Renal cortex interstitium (tissue), 15 donors: ENCODE measurements at places on chromosomes 5 and 9.
A peak's percentile ranks its signal among the peaks of the same experiment; 100 is the strongest.

DNA sequence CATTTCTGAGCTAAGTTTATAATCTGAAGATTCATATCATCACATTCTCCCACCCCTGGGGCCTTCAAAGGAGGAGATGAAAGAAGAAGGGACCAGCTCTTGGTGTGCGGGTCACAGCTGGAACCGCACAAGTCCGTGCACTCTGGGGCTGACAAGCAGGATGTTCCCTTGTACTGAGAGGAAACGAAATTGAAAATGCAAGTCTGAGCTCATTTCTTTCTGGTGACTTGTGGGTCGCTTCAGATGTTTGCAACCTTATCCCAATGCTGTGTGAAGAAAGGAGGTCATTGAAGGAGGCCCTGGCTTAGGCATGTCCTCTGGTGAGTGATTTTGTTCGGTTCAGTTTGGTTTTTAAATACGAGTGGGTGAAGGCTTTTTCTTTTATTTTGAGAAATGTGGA, 59.6 kb downstream of the C9orf152 start:
- DNase-seq = no peak

- no peak for DNase-seq
Observed at GRCh38 chr5:133245191-133246052, 193.6 kb downstream of the HSPA4 start.

DNA sequence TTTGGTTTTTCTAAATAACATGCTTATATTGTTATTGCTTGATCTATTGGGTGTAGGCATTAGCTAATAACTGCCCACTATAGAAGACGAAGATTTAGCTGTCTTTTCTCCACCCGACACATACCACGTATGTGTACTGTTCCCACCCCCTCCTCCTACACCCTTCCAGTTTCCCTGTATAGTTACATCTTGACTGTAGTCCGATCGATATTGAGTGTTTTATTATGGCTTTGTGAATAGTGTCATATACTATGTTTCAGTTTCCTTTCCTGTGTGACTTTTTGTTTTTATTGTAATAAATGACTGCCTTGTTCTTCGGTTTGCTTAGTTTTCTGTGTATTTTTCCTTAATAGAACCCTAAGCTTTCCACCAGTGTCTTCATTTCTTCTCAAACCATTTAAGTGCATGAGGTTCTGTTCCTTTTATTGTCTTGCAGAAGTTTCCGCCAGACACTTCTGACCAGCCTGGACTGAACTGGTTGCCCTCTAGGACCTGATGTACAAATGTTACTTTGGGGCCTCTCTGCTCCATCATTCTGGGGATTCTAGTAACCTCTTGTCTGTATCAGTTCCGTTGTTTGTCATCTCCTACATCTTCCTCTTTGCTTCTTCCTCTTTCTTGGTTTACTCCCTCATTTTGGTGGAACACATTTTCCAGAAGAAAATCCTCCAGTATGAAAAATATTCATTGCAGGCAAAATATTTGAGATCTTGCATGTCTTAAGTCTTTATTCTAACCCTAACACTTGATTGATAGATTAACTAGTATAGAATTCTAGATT, 61.8 kb downstream of the PRKACG start:
- no peak for DNase-seq

DNA sequence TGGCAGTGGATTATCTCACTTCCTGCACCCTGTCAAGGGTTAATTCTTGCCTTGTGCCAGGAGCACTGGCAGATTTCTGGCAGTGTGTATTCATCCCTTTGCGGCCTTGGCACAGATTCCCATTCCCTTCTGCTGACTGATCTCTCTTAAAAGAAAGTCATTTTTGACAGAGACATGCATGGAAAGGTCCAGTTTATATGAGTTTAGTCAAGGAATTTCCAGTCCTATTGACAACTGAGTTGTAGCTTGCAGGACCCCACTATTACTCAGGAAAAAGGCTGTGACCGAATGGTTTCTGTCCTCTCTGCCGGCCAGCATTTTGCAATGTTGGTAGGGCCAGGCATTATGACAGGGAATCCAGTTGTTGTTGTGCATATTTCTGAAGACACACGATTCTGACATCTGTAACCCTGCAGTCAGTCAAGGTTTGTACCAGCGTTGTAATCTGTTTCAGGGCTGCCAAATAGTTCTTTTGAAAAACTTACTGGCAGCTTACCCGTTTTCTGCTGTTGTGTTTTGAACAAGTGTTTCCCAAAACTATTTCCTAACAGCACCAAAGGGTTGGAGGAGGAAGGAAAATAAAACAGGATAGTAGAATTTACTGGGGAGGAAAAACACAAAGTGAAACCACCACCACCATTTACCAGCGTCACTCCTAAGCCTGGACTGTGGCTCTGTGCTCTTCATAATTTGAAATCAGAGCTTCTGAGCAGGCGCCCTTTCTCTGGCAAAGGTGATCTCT, 243.4 kb upstream of the KLF4 start:
- DNase-seq = no peak

GRCh38 chr5:169712428-169712827, 75.4 kb downstream of the DOCK2 start:
- no peak for DNase-seq

GRCh38 chr9:131319486-131319885, 30.0 kb downstream of the PLPP7 start:
- no peak for DNase-seq

GRCh38 chr9:108869092-108869725, 7.1 kb downstream of the ACTL7A start:
- no peak for DNase-seq

GRCh38 chr9:105708405-105708804, 14.1 kb downstream of the TMEM38B start:
- no peak for DNase-seq

- DNase-seq = no peak
Observed at GRCh38 chr9:23615569-23615968, 210.5 kb downstream of the ELAVL2 start.

DNA sequence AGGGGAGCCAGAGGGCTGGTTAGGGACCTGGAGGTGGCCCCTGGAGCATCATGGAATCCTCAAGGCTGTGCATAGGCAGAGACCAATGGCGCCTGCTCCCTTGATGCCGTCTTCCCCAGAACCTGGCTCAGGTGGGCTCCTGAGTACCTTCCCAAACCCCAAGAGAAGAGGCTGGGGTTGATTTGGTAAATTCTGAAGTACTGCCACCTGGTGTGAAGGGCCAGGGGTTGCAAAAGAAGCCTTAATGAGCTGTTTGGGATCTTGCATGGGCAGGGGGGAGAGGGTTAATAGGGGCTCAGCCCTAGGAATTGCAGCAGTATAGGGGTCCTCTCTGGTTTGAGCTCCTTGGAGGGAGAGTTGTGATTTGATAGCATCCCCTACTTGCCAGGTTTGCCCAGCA, 52.1 kb downstream of the CYSTM1 start:
- no peak for DNase-seq

DNA sequence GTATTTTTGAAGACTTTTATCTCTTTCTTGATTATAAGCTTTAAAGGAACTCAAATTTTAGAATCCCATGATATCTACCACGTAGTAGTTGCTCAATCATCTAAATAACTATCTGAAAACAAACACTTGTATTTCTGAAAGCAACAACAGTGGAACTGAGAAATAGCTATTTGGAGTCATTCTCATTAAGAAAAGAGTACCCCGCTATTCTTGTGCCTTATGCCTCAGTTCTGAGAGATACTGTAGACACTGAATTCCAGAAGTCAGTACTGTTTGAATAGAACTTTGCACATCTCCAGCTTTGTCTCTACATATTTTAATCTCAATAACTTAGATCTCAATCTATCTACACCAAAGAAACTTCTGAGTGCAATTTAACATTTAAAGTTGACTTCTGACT, 11.4 kb downstream of the CHD1 start:
- no peak for DNase-seq

DNA sequence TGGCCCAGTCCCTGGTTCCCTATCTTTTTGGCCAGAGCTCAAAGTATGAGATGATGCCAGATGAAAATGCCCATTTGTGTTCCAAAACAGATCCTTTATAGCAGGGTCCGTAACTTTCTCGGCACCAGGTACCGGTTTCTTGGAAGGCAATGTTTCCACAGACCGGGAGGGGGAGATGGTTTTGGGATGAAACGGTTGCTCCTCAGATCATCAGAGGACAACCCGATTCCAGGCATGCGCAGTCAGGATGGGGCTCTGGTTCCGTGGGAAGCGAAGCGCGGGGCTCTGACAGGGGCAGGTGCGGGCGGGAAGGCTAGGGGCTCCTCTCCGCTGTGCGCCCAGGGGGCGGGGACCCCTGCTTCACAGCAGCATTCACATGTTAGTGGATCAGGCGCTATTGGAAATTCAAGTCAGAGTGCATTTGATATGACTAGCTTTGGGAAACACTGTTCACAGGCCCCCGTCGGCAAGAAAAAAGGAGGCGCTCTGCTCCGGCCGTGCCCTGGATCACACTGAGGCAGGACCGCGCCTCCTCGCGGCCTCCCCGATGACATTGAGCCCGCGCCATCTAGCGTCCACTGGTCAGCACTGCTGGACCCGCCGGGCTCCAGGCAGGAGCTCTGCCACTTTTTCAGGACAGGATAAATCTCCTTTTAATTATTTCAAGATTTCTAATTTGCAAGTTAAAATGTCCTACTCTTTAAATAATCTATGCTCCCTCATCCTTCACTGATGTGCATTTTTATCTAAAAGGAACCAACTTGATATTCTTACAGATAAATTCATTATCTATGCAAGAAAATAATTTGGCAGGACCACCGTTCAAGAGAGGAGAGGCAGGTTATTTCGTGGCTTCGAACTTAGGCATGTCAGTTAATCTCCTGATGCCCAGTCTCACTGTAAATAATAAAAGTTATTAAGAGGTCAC, 190.0 kb downstream of the FANCC start:
- DNase-seq = peak; percentile 67

DNA sequence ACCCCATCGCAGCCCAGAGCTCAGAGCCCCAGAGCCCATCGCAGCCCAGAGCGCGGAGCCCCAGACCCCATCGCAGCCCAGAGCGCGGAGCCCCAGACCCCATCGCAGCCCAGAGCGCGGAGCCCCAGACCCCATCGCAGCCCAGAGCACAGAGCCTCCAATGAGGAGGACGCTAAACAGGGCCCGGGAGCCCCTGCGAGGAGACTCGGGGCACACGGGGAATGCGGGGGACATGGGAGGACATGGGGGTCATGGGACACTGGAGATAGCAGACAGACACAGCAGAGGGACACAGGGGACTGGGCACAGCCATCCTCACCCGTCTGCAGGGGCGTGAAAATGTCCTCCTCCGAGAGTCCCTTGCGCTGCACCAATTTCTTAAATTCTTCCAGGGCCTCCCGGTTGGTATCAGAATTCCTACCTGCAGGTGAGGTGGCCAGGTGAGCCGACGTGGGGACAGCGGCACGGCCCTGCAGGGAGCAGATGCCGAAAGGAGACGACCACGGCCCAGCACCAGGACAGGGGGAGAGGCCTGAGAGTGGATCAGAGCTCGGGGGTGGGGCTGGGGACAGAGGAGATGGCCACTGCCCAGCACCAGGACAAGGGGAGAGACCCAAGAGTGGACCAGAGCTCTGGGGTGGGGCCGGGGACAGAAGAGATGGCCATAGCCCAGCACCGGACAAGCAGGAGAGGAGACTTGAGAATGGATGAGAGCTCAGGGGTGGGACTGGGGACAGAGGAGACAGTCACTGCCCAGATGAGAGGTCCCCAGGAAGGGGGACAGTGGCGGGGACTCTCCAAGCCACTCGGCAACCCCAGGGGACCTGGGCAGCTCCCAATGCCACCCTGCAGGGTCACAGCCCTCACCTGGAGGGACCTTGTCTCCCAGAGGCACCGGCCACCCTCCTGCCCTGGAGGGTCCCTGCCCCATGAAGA, 2.8 kb downstream of the OBP2B start:
- DNase-seq = no peak

- DNase-seq = no peak
Observed at GRCh38 chr5:162485666-162486292, 418.2 kb downstream of the GABRG2 start.

DNA sequence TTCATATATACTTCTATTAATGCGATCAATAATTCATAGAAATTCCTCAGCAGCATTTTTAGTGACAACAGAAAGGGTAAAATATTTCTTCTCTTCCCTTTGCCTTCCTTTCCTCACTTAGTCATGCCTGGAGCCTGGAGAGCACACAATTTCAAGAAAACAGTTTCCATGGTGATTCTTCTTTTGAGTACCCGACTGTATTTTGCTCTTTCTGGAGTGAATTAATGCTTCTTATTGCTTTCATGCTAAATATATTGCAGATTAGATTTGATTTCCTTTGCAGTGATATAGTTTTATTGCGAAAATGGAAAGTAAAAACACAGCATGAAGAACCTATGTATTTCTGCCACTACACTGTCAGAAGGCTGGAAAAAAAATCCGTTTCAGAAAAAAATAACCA, 153.5 kb downstream of the PPP2R2B start:
- DNase-seq = no peak

DNA sequence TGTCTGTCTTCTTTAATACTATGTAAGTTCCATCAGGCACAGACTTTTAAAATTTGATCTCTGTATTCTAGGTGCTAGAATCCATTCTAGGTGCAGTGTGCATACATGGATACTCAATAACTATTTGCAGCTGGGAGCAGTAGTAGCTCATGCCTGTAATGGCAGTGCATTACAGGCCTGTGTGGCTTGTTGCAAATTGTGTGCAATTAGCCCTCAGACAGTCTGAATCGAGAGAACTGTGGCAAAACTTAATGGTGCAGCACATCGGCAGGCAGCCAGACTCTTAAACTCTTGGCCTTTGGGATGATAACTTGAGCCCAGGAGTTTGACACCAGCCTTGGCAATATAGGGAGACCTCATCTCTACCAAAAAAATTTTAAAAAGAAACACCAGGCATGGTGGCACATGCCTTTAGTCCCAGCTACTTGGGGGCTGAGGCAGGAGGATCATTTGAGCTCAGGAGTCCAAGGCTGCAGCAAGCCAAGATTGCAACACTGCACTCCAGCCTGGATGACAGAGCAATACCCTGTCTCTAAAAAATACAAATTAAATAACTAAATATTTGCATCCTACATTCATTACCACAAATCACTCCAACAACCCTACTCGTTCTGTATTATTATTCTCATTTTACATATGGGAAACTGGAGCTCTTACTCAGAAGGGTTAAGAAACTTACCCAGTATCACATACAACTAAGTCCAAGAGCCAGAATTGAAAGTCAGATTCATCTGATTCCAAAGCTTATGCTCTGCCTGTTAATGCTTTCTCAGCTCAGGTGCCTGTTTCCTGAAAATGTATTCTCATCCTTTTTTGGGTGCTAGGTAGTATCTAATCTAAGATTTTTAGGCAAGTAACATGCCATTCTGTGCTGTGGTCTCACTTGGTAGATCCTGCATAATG, 30.1 kb downstream of the PRKACG start:
- no peak for DNase-seq

GRCh38 chr9:113868501-113868900, 7.6 kb upstream of the ZNF618 start:
- no peak for DNase-seq

DNA sequence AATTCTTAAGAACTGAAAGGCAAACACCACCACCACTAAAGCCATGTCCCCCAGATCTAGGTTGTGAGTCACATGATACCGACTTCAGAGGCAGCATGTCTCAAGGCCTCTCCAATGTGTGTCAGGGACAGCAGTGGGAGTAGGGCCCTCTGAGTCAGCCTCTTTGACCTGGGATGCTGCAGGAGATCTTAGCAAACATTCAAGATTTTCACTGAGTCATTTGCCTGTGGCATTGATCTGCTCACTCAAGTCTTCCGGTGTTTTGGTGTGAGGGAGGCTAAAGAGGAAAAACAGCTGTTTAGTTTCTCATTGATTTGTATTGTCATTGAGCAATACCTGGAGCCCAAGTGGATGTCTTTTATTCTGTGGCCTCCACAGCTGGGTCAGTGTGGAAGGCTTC, 36.1 kb downstream of the TMC1 start:
- no peak for DNase-seq
